ENCODE measurements at places on chromosomes 5 and 9.

- no peak for DNase-seq
These were observed 147.7 kb downstream of the BARX1 start for GRCh38 chr9:93807166-93808074.

- DNase-seq: no peak
These were observed 2.0 kb downstream of the NRG2 start for GRCh38 chr5:140041099-140041491.

DNA sequence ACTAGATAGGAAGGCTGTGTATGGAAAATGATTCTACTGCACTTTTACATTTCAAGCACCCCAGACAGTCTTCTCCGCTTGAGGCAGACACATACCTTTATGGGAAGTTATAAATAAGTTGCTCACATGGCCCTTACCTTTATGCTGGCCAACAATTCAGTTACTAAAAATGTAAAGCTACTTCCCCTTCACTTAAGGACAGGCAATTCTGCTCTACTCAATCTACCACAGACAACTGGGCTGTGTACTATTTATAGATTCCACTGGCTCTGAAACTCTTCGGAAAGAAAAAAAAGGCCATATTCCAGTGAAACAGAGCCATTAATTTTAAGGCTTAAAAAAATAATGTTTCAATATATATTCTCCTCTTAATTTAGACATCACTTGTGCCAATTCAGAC, 59.4 kb downstream of the ELAVL2 start:
- no peak for DNase-seq

DNA sequence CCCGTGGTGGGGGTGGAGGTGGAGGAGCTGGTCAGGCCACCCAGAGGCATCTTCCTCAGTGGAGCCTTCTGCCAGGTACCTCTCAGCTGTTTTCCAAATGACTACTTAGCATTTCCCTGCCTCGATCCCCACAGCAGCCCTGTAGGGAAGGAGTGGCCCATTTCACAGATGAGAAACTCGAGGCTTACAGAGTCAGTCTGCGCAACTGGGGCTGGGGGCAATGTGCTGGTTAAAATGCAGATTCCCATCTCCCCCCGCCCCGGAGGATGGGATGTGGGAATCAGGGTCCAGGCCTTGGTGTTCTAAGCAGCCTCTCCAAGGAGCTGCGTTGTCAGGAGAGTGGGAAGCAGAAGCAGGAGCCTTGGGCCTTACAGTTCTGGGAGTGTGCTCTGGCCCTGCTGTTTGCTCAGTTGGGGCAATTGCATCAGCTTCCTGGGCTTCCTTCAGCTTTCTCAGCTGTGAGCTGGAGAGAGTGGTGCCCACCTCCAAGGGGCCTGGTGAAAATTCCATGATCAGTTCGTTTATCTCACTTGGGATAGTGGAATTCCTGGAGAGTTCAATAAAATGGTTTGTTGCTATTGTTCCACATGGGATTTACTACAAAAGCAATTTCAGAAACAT, 19.4 kb downstream of the ERGIC1 start:
- no peak for DNase-seq

DNA sequence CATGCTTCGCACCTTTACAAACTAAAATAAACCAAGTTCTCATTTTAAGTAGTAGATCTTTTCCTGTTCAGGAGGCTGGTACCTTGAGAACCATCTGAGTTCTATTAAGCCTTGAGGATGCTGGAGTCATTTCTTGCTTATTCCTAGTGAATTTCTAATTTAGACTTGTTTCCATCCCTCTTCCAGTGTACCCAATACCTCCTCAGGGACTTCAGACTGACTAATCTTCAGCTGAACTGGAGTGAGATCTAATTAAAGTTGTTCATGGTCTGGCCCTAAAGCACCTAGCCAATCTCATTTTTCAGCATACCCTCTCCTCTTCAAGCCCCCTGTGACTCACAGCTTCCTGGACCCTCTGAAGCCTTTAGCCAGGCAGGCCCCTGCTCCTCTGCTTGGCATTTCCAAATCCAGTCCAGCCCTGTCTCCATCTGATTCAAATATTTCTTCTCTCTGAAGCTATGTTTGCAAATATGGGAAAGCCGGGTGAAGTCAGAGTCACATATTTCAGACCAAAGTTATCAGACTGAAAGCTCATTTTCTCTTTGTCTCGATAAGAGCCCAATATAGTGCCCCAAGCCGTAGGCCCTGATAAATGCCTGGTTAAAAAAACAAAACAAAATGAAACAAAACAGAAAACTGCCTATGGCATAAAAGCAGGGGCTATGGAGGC, 19.4 kb upstream of the TNFSF15 start:
- no peak for DNase-seq

DNA sequence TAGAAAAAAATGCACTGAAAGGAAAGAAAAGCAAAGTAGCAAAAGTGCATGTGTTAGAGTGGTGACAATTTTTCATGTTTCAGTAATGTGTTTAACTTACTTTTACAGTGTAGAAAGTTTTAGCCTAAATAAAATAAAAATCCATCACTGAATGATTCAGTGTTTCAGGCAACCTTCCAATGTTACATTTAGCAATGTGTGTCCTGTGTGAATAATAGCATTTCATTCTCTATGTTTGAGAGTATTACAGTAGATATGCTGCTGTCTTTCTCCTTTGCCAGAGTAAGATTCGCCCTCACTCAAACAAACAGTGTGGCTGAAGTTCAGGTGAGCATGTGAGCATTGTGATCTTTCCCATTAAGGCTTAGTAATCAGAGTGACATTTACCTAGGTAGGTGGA, 171.1 kb downstream of the TARS1 start:
- DNase-seq: no peak

GRCh38 chr5:139699351-139699750, 51.2 kb downstream of the CXXC5 start:
- DNase-seq: no peak

GRCh38 chr5:168270476-168270875, 21.0 kb upstream of the WWC1 start:
- no peak for DNase-seq

- DNase-seq: no peak
These were observed 357.5 kb downstream of the CAAP1 start for GRCh38 chr9:26535151-26535550.

DNA sequence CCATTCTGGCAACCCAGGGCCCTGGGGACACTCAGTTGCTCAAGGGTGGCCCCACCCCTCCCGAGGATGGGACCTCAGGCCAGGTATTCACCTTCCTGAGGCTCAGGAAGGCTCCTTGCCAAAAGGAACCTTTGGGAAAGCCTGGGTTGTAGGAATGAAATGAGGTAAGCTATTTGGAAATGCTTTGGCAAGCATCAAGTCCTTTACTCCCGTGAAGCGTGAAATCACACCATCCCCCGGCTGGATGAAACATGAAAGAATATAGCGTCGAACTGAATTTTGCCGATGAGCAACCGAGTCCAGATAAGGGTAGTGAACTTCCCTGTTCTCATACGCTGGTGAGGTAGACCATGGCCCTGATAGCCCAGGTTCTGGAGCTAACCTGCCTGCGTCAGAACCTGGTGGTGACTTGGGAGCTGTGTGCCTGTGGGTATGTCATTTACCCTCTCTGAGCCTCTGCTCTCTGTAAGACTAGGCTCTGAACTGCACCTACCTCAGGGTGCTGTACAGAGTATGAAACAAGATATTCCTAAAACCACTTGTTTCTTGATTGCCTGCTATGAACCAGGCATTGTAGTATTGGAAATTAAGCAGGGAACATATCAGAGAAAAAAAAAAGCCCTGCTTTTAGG, 105.3 kb upstream of the BOD1 start:
- DNase-seq: no peak

DNA sequence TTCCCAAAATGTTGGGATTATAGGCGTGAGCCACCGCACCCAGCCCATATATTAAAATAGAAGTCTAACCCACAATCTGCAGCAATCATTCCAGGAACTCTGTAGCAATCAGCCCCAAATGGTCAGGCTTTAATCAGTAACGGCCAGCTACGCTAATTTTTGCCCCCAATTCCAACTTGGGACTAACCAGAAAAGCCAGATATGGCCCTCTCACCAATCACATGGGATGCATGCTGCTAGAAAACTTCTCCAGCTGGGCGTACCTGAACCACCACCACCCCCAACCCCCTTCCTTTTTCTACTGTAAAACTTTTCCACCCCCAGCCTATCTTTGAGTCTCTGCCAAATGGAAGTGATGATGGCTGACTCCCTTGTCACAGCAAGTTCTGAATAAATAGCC, 4.1 kb downstream of the SUSD1 start:
- DNase-seq: no peak

- no peak for DNase-seq
These were observed 36.3 kb downstream of the GLIS3 start for GRCh38 chr9:4263591-4263990.

DNA sequence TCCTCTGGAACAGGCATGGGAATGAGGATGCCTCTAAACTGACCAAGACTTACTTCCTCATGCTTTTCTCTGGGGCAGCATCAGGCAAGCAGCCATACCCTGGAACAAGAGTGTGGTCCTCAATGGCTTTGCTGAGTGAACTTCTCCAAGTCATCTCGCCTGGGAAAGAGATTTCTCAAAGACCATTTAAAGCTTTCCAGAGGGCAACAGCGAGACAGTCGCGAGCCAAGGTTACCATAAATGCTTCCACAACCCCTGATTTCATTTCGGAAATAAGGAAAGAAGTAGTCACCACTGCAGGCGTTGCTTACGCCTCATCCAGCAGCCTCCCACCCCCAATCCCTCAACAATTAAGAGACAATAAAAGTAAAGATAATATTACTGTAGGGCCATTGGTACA, 1.1 kb upstream of the SNCAIP start:
- DNase-seq: no peak

GRCh38 chr9:107890921-107891465, 401.4 kb upstream of the KLF4 start:
- DNase-seq: no peak

DNA sequence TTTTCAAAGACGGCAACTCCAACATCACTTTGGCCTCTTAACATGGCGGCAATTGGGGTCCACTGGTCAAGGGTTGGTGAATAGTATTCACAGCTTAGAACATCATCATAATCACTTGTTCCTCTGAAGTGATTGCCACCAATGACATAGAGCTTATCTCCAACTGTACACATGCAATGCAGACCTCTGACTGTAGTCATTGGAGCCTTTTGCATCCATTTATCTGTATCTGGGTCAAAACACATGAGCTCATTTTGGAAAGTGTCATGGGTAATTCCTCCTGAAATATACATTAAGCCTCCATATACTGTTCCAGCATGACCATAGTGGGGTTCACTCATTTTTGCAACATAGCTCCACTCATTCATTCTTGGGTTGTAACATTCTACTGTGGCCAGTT, 2.0 kb downstream of the KLHL9 start:
- no peak for DNase-seq

DNA sequence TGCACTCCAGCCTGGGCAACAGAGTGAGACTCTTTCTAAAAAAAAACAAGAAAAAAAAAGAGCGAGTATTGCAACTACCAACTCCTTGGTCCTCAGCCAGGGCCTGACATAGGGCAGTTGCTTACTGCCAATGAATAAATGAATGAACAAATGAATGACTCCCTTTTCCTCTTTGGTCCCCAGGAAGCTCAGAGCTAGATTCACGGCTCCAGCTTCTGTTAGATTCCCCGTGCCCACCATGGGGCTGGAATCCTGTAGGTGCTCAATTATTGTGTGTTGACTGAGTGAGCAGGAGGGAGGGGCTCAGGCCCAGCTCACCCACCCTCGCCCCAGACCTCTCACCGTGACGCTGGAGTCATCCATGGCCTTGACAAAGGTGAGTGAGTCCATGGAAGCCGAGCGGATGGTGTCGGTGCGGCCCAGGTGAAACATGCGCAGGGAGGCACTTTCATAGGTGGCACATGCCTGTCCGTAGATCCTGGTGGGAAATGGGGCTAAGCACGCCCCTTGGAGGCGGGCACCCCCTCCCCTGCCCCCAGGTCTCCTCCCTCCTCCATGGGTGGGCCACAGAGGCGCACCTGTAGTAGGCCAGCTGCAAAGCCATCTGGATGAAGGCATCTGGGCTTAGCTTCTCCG, 12.8 kb downstream of the CRAT start:
- no peak for DNase-seq

GRCh38 chr9:105475302-105475701, 27.5 kb downstream of the FSD1L start:
- DNase-seq: no peak

GRCh38 chr5:73960023-73960422, 334.0 kb downstream of the ARHGEF28 start:
- DNase-seq: no peak

DNA sequence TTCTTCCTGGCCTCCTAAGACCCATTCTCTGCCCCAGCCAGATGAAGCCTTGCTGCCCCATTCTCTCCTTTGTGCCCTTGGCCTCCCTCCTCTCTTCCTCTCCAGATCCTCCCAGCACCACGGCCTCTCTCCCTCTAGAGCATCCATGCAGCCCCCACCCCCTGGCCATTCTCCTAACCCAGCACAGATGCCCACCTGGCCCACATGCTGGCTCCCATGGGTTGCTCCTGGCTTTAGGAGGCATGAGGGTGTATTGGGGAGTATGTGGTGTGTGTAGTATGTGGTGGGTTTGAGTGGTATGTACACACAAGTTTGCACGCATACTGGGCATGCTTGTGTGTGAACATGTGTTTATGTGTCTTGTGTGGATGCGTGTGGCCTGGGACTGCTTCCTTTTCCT, 47.1 kb downstream of the FOXI1 start:
- DNase-seq: no peak

- peak; percentile 43 for DNase-seq
These were observed 16.8 kb upstream of the POMT1 start for GRCh38 chr9:131485728-131486422.

- DNase-seq: no peak
These were observed 410 bp downstream of the GLIPR2 start for GRCh38 chr9:36136894-36137391.

DNA sequence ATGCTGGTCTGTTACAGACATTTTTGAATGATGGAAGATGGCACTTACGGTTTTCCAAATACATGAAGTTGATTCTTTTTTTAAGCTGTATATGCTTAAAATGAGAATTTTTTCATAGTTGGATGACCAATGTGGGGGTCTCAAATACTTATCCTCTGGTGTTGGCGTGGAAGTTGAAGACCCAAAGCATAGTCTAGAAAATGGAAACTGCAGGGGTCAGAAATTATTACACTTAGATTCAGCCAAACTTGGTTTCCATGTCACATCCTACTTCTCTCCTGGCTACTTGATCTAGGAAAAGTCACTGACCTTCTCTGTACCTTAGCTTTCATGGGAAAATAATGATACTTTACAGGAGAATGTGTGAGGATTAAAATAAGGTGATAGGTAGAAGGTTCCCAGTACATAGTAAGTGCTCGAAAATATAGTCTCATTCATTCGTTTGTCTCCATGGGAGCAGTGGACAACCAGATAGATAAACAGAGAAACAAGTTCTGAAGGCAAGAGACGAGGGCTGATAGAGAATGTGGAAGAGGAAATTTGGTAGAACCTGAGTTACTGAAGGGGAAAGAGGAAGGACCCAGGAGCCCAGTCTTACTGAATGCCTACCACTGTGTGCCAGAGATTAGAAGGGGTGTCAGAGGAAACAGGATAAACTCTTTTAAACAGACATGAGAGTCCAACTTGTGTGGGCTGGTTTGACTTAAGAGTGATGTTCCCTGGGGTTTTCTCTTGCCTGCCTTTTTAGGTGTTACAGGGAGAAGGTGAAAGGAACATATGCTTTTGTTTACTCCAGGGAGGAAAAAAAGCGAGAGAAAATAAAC, 560.3 kb upstream of the KLF4 start:
- no peak for DNase-seq
